ENCODE measurements at places on chromosomes 4 and X. TPM values are rescaled to one million over a fixed set of nuclear protein-coding genes. Genes with fewer than 3 reads are reported as not detected.
A peak's percentile ranks its signal among the peaks of the same experiment; 100 is the strongest.

GRCh38 chr4:87835197-87835596 is 2.4 kb downstream of the MEPE start:
- no peaks in the 10 kb centered on the region for H3K4me1 ChIP-seq
- no peak for DNase-seq
- no peaks in the 10 kb centered on the region for H3K36me3 ChIP-seq
- H3K4me3 ChIP-seq, result no peak overlapping the region
- no peak overlapping the region for H3K27ac ChIP-seq

- H3K4me3 ChIP-seq, result no peak overlapping the region
- H3K27me3 ChIP-seq, result no peaks in the 10 kb centered on the region
- H3K27ac ChIP-seq, result no peak overlapping the region
- H3K4me1 ChIP-seq, result peaks cover 16% of the 10 kb centered on the region
These were observed 39.9 kb downstream of the PDS5A start for GRCh38 chr4:39937683-39938268.

- H3K36me3 ChIP-seq, result no peaks in the 10 kb centered on the region
- peak; percentile 74 for DNase-seq
- no peaks in the 10 kb centered on the region for H3K27me3 ChIP-seq
These were observed 13.1 kb upstream of the AMTN start for GRCh38 chr4:70505151-70505748.

DNA sequence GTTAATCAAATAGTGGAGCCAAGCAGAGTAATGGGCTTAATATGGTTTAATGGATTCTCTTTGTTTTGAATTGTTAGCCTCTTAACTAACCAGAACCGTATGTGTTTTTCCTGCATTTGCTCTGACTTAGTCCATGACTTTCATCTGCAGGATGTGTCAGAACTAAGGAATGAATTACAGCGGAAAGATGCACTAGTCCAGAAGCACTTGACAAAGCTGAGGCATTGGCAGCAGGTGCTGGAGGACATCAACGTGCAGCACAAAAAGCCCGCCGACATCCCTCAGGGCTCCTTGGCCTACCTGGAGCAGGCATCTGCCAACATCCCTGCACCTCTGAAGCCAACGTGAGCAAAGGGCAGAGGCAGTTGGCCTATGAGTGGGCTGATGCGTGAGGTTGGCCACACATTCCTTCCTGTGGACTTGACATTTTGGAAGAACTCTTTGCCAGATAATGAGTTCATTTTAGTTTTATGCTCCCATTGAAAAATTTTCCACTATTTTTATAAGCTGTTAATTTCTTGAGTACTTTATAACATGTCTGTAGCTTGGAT is 9.1 kb downstream of the MED28 start:
- H3K36me3 ChIP-seq, result peaks cover 61% of the 10 kb centered on the region
- H3K27me3 ChIP-seq, result no peaks in the 10 kb centered on the region
- no peak overlapping the region for H3K27ac ChIP-seq
- no peak for DNase-seq
- no peak overlapping the region for H3K4me3 ChIP-seq

GRCh38 chr4:16293210-16293838 is 67.1 kb upstream of the TAPT1 start:
- H3K27me3 ChIP-seq, result no peaks in the 10 kb centered on the region
- no peaks in the 10 kb centered on the region for H3K4me1 ChIP-seq
- H3K4me3 ChIP-seq, result no peak overlapping the region
- no peak overlapping the region for H3K27ac ChIP-seq

DNA sequence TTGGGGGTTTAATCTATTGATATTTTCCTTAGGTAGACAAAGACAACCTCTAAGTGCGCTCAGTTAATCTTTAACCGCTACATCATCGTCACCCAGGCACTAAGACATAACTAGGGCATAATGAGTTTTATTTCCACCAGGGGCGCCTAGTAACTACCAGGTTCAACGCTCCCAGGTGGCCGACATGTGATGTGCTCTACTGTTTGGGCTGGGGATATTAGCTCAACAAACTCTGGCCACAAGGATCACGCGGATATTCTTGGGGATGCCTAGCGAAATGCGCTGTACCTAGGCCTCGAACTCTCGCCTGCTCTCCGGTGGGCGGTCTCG is 915 bp upstream of the RAB33B start:
- H3K4me1 ChIP-seq, result peaks cover 55% of the 10 kb centered on the region
- no peaks in the 10 kb centered on the region for H3K36me3 ChIP-seq
- no peaks in the 10 kb centered on the region for H3K27me3 ChIP-seq
- peak overlapping the region; percentile 88 for H3K27ac ChIP-seq

GRCh38 chrX:122739770-122740169 is 444.3 kb upstream of the GRIA3 start:
- no peaks in the 10 kb centered on the region for H3K36me3 ChIP-seq
- DNase-seq, result no peak
- H3K27ac ChIP-seq, result no peak overlapping the region
- H3K4me1 ChIP-seq, result no peaks in the 10 kb centered on the region
- no peak overlapping the region for H3K4me3 ChIP-seq

- no peak overlapping the region for H3K27ac ChIP-seq
- no peaks in the 10 kb centered on the region for H3K27me3 ChIP-seq
- no peak for DNase-seq
- no peaks in the 10 kb centered on the region for H3K4me1 ChIP-seq
These were observed 319.1 kb downstream of the RAPGEF2 start for GRCh38 chr4:159422019-159422418.

GRCh38 chrX:68929332-68930150 is 100.7 kb downstream of the EFNB1 start:
- no peaks in the 10 kb centered on the region for H3K4me1 ChIP-seq
- H3K4me3 ChIP-seq, result no peak overlapping the region
- H3K27me3 ChIP-seq, result no peaks in the 10 kb centered on the region
- H3K27ac ChIP-seq, result no peak overlapping the region
- DNase-seq, result no peak

DNA sequence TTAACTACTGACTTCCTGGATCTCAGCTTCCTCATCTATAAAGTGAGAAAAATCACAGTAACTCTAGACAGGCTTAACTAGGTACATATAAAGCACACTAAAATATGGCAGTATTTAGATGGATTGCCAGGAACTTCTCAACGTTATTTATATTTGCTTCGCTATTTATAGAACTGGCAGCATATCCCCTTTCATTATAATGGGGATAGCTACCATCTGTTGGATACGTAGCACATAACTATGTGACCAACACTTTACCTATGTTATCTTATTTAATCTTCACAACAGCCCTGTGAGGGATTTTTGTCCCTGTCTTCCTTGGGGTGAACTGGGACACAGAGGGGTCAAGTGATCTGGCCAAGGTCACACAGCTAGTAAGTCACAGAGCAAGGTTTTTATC is 64.6 kb downstream of the ENPEP start:
- H3K36me3 ChIP-seq, result no peaks in the 10 kb centered on the region
- H3K27ac ChIP-seq, result no peak overlapping the region

- no peak overlapping the region for H3K4me3 ChIP-seq
- H3K36me3 ChIP-seq, result no peaks in the 10 kb centered on the region
- no peaks in the 10 kb centered on the region for H3K4me1 ChIP-seq
- no peak overlapping the region for H3K27ac ChIP-seq
These were observed 586.8 kb upstream of the PITX2 start for GRCh38 chr4:111209706-111210105.

- DNase-seq, result no peak
- H3K36me3 ChIP-seq, result no peaks in the 10 kb centered on the region
- peaks cover 30% of the 10 kb centered on the region for H3K4me1 ChIP-seq
- no peaks in the 10 kb centered on the region for H3K27me3 ChIP-seq
These were observed 312.2 kb downstream of the ARHGAP24 start for GRCh38 chr4:85787133-85787532.

DNA sequence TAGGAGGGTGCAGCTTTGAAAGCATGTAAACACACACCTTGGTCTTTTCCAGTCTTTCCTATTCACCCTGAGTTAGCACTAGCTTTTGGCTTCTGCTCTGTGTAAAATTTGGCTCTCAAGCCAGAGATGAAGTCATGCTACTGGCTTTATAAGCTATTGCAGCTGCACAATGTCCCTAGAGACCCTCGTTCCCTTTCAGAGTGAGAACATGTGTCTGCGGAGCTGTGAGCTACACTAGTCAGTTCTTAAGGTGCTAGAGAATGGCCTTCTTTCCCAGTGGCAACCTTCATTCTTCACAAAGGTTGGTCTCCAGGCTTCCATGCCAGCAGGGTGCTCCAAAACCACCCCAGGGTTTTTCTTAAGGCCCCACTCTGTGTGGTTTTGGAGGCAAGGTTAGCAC is 199.1 kb downstream of the SPATA18 start:
- peaks cover 56% of the 10 kb centered on the region for H3K4me1 ChIP-seq
- H3K27me3 ChIP-seq, result no peaks in the 10 kb centered on the region
- peak overlapping the region; percentile 53 for H3K4me3 ChIP-seq
- peaks cover 4% of the 10 kb centered on the region for H3K36me3 ChIP-seq
- DNase-seq, result peak; percentile 98

GRCh38 chrX:19545651-19546050 is 30.3 kb upstream of the MAP3K15 start:
- no peak for DNase-seq
- no peak overlapping the region for H3K27ac ChIP-seq
- H3K36me3 ChIP-seq, result peaks cover 2% of the 10 kb centered on the region
- H3K4me3 ChIP-seq, result no peak overlapping the region
- H3K27me3 ChIP-seq, result no peaks in the 10 kb centered on the region

GRCh38 chrX:72080800-72081199 is 50.9 kb downstream of the RTL5 start:
- H3K4me3 ChIP-seq, result no peak overlapping the region
- no peaks in the 10 kb centered on the region for H3K36me3 ChIP-seq
- H3K4me1 ChIP-seq, result no peaks in the 10 kb centered on the region
- no peaks in the 10 kb centered on the region for H3K27me3 ChIP-seq
- H3K27ac ChIP-seq, result no peak overlapping the region

- H3K4me1 ChIP-seq, result no peaks in the 10 kb centered on the region
- no peaks in the 10 kb centered on the region for H3K27me3 ChIP-seq
- H3K27ac ChIP-seq, result no peak overlapping the region
- peaks cover 22% of the 10 kb centered on the region for H3K36me3 ChIP-seq
- no peak overlapping the region for H3K4me3 ChIP-seq
These were observed 135.6 kb downstream of the STAG2 start for GRCh38 chrX:124097116-124097515.

DNA sequence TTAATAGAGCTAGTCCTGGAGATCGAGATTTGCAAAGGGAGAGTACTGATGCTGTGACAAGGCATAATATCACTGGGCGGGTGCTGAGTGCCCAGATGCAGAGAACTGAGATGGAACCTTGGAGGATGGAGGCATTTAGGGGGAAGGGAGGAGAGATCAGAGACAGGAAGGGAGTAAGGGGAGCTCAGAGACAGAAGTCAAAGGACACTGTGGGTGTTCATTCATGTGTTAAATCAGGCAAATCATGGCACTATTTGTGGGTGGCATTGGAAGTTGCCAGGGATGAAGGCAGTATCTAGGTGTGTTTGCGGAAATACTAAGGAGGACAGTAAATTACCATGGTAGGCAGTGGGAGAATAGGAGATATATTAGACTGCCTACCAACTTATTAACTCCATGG is 135.0 kb downstream of the RBM46 start:
- H3K4me3 ChIP-seq, result no peak overlapping the region
- DNase-seq, result no peak
- H3K27me3 ChIP-seq, result no peaks in the 10 kb centered on the region
- no peaks in the 10 kb centered on the region for H3K4me1 ChIP-seq

DNA sequence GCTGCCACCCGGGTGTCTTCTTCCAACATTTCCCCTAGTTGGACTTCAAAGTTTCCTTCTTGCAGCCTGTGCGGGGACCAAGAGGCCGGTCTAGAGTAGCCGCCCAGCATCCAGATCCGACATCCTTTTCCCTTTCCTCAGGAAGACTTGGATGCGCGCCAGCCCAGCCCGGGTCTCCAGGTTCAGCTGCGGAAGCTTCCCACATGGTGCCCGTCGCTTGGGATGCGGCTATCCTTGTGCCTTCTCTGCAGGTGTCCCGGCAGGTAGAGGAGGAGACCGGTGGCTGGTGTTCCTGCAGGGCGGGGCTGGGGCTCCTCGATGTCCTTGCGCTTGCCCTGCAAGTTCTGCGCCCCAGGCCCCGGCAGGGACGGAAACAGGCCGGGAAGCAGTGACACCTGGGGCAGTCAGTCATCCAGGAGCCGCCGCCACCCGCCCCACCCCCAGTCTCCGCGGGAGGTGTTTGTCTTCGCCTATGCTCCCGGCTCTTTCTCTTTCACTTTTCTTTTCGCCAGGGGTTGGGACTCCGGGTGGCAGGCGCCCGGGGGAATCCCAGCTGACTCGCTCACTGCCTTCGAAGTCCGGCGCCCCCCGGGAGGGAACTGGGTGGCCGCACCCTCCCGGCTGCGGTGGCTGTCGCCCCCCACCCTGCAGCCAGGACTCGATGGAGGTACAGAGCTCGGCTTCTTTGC is at the start of gene IL15:
Gene IL15, plus strand, starts transcription at position 502 of the 689 bp plus-strand sequence. CDS start 82,882 bp downstream, outside the sequence.
- no peak within 1 kb of the TSS for H3K4me3 ChIP-seq
- no peak within 1 kb of the TSS for H3K27ac ChIP-seq
- H3K36me3 ChIP-seq, result no peaks in the 10 kb centered on the region

GRCh38 chr4:528835-529234 is 29.8 kb downstream of the PIGG start:
- H3K4me3 ChIP-seq, result no peak overlapping the region
- H3K27ac ChIP-seq, result no peak overlapping the region
- H3K36me3 ChIP-seq, result peaks cover 60% of the 10 kb centered on the region

DNA sequence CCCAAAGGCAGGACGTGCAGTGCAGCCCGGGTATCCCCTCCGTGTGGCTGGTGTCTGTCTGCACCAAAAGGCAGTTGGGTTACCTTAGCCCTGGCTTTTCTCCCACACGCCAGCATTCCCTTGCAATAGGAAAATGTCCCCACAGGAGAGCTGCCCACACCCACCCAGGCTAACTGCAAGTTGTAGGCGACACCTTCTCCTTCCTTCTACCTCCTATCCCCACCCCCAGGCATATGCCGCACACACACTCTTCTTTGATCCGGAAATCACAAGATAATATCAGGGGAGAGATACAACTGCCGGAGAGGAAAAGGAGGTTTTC is 444 bp upstream of the APBB2 start:
- no peaks in the 10 kb centered on the region for H3K36me3 ChIP-seq
- DNase-seq, result no peak
- H3K27me3 ChIP-seq, result no peaks in the 10 kb centered on the region
- H3K4me1 ChIP-seq, result peaks cover 7% of the 10 kb centered on the region

DNA sequence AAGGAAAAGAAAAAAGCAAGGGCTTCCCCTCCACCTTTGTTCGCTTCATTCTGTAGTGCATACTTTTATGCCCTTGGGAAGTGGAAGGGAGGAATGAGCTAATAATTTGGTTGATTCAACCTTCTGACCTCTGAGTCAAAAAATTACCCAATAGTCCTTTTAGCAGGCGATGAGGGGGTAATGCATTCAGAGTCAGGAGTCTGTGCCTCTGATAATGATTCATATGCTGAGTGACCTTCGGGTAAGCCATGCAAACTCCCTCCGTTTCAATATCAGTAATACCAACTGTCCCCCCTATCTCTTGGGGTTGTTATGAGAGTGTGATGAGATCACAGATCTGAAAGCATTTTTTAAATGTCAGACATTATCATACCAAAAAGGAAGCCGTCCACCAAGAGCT is 41.6 kb upstream of the ACSL4 start:
- DNase-seq, result no peak
- H3K27ac ChIP-seq, result no peak overlapping the region
- H3K4me3 ChIP-seq, result no peak overlapping the region
- H3K4me1 ChIP-seq, result no peaks in the 10 kb centered on the region
- no peaks in the 10 kb centered on the region for H3K27me3 ChIP-seq
- no peaks in the 10 kb centered on the region for H3K36me3 ChIP-seq

Gene CT83
- not detected for total RNA-seq

Gene CLTRN
- 0.18 TPM for total RNA-seq

Gene TMEM47
- total RNA-seq, result not detected

Gene MBNL3
- 6.9 TPM for total RNA-seq

Gene TMPRSS11B
- not detected for total RNA-seq

Gene PDCL2
- total RNA-seq, result not detected

Gene VEGFC
- not detected for total RNA-seq

Gene WNK3
- total RNA-seq, result 0.04 TPM

Gene LDOC1
- total RNA-seq, result not detected

Gene FATE1
- total RNA-seq, result not detected

Gene MAGIX
- total RNA-seq, result not detected

All from Karpas-422 (cell line).